Sciatic nerve (tissue), 2 donors: ENCODE measurements at places on chromosomes 1 and 21.

DNA sequence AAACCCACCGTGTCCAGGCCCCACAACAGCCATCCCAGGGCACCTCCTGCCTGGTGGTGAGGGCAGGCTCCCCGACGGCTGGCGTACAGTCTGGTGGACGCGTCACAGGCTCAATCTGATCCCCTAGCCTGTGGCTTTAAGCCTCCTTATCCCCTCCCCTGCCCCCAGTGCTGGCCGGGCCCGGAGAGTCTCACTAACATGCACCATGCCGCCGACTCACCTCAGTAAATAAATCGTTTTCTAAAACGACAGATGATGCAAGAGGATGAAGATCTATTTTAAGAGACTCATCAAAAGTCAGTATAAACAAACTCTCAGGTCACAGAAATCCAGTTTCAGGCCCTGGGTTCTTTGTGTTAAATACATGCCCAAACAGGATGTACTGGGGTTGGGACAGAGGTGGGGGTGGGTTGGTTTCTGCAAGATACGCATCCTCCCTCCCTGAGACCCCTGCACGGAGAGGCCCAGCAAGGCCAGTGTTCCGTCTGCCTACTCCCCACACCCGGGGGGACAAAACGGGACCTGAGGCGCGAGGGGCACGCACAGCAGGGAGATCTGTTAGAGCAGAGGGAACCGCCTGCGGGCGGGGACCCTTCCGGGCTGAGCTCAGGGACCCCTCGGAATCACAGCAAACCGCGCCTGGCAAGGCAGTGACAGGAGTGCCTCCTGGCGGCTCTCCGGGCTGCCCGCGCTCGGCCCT is 3.1 kb downstream of the PANK4 start:
- DNase-seq = no peak

DNA sequence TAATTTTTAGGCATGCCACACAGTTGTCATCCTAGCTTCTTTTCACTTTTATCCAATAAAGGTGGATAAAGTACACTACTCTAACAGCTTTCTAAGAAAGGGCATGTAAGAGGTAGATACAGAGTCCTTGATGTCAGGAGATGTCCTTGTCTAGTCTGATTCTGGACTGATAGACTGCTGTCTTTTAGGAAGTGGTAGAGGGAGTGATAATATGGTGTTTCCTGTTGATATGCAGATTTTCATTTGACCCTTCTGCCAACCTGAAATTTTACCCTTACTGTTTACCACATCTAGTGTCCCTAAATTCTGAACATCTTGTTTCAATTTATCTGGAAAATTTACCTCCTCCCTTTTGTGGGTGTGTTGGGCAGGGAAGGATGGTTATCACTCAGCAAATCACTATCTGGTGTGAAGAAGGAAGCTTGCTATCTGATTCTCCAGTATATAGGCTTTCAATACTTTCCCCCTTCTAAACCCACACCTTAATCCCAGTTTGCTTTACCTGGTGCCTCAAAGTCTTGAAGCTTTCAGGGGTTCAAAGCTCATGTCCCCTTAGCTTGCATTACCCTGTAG is 354.9 kb upstream of the SNX7 start:
- DNase-seq = no peak

DNA sequence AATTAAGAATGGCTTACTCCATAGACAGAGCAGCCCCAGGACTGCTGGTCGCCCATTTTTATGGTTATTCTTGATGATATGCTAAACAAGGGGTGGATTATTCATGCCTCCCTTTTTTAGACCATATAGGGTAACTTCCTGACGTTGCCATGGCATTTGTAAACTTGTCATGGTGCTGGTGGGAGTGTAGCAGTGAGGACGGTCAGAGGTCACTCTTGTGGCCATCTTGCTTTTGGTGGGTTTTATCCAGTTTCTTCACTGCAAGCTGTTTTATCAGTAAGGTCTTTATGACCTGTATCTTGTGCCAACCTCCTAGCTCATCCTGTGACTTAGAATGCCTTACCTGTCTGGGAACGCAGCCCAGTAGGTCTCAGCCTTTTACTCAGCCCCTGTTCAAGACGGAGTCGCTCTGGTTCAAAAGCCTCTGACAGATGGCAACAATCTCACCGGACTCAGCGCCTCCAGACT is 5.2 kb upstream of the AGPAT3 start:
- DNase-seq = no peak

DNA sequence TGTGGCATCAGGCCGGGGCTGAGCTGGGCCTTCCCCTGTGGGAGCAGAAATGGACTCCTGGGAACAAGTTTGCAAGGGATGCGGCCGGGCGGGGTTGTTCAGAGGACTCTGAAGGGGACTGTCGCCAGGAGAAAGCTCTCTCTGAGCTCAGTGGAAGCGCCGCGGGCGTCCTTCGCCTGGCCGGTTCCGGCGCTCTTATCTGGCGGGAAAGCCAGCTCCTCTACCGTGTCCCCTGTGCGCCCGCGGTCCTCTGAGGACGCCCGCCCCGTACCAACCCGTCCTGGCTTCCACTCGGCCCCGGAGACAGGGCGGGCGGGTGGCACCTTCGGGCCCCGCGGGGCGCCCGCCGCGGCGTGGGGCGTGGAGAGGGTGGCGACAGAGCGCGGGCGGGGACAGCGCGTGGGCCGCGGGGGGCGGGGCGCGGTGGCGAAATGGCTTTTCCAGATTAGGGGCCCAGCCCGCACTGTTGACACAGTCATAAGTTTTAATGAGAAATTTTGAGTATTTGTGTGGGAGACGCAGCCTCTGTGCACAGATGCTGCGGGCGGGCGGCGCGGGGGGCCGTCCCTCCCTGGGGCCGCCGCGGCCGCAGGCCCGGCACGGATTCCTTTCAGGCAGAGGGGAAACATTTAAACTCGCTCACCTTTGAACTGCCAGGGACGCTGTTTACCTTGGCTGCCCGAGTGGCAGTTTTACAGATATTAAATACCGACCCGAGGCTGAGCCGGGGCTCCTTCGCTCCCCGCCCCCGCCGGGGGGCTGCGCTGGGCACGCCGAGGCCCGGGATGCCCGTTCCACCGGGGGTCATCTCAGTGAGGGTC is 70.2 kb downstream of the FOXD2 start:
- DNase-seq = no peak

DNA sequence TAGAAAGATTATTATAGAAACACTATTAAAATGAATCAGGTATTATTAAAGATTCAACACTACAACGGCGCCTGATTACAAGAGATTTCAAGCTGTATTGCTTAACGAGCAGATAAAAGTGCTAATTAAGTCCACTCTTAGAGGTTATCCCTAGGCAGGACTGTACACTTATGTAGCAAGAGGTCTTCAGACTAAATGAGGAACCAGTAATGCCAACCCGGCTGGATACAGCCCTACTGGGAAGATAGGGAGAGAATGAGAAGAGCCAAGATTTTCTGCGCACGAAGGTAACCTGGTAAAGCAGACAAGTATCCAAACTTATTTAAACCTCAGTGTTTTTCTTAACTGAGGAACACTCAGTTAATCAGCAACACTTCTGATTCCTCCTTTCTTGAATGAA is 115.7 kb upstream of the HIVEP3 start:
- DNase-seq = no peak

GRCh38 chr1:46596846-46597245 is 7.2 kb downstream of the MKNK1 start:
- no peak for DNase-seq

DNA sequence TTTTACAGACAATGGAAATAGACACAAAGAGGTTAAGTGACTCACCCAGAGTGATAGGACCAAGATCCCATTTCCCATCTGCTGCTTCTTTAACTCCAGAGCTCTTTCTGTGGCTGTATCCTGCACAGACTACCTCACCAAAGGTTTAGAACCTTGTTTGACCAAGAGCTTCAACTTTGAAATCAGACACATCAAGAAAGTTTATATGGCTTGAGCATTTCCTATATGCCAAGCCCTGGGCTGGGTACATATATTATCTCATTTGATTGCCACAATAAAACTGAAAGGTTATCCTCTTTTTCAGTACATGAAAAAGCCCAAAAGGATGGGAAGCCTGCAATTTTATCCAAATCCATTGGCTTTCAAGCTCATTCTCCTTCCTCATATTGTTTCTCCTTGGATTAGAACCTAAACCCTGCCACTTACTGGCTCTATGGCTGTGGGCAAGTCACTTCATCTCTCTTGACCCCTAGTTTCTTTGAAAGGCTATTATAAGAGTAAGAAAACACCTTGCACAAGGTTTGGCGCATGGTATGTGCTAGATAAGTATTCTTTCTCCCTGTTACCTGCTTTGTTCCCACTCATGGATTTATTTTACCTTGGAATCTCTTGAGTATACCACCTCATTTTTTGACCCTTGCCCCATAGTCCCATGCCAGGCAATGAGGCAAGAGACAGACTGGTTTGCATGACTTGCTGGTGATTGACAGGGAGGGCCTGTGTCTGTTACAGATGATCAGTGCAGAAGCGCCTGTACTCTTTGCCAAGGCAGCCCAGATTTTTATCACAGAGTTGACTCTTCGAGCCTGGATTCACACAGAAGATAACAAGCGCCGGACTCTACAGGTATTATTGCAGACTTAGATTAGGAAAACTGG is 34.5 kb upstream of the KCNQ4 start:
- no peak for DNase-seq

DNA sequence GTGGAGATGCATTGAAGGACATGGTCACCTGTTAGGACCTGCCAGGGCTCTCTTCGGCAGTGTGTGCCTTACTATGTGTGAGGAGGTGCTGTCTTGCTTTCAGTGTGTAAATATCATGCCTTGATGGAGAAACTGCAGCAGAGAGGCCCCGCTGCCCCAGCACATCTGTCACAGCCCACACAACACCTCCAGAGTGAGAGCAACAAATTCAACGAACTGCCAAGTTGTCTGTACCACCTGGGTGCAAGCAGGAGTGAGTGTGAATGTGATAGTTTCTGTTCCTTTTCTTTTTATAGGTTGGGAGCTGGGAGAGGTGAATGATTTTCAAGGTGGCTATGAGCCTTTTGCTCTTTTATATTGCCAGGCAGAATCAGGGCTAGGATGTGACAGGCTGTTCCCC is 114.6 kb upstream of the KIAA0040 start:
- DNase-seq = no peak

GRCh38 chr1:159088546-159089183 is 12.1 kb upstream of the AIM2 start:
- no peak for DNase-seq

- DNase-seq = no peak
These were observed 14.0 kb downstream of the ATP5PO start for GRCh38 chr21:33901412-33902288.

- DNase-seq = no peak
These were observed 182.6 kb upstream of the ARHGEF16 start for GRCh38 chr1:3271866-3272265.

DNA sequence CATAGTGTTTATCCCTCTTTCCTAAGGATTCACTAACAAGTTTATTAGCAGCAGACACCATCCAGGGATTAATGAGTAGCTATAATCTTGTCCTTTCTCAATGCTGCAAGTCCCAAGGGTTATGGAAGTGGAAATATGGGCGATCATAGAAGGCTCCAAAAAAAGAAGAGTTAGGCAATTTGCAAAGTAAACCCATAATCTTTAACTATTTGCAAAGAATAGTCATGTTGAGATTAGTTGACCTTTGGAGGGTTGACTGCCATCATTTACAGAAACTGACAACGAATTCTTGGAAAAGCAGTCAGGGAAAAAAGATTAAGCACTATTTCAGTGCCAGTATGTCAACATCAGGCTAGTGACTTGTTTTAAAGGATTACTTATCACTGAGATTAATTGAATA is 169.9 kb downstream of the KCNT2 start:
- DNase-seq = no peak

- DNase-seq = no peak
These were observed 29.1 kb downstream of the GPR88 start for GRCh38 chr1:100567062-100567461.

GRCh38 chr1:62687421-62687902 is 724 bp downstream of the DOCK7 start:
- peak; percentile 71 for DNase-seq

DNA sequence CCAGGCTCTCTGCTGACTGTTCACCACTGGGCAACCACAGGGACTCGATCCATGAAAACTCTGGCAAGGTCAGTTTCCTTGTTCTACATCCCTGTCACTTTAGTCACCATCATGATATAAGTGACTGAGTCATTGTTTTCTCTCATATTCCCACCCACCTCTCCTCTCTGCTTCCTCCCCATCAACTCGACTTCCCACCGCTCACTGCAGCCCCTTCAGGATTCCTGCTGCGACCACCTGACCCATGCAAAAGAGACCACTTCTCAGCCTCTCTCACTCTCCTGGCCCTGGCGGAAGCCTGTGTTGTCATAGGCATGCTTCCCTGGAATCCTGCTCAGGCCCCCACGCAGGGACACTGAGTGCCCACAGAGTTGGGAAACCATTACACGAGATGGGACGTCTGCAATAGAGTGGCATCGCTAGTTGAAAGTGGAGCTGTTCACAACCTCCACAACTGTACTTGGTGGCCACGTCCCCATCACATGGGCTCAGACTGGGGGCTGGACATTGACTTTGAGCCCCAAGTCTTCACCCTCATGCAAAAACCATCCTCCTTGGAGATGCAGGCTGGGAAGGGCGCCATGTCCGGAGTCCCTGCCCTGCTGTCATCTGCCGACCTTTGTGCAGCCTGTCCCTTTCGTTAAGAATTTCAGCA is 1.8 kb upstream of the TFF2 start:
- peak; percentile 35 for DNase-seq
